ENCODE measurements at places on chromosomes 11 and 22.
A peak's percentile ranks its signal among the peaks of the same experiment; 100 is the strongest.

DNA sequence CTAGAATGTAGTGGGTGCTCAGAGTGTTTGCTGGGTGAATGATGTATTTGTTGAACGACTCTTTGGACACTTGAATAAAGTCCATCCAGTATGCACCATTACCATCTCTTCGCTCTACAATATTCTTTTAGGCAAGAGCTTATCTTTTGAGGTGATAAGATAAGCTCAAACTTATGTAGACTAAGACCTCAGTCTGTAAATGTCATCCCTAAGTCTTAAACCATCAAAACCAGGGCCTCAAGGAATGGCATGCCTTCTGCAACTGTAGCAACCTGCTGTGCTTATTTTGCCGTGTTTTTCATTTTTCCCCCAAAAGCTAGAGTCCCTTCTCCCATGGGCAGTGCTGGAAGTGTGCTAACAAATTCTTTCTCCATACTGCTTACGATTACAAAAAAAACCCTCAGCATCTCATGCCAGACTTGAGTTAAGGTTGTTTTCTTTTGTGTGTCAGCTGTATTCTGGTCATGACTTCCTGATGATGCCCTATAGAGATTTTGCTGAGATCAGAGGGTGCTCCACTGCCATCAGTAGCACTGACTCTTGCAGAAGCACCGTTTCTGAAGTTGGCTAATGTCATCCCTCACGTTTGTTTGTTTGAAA, 27.8 kb downstream of the LIMK2 start:
- no peak for DNase-seq

DNA sequence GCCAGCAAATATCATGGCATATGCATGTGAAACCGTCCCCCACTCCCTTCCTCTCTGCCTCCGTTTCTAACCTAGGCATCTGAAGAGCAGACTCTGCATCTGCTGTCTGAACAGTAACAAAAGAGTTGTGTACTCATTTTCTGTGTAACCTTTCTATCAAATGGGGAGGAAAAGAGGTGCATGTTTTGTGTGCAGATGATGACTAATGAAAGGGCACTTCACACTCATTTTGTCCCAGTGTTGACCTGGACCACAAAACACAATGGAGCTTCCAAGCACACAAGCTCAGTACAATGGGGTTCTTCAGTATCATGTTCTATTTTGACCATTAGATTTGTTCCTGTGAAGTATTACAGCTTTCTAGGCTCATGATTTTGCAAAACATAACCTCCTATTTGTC, 13.0 kb downstream of the JHY start:
- DNase-seq = no peak

DNA sequence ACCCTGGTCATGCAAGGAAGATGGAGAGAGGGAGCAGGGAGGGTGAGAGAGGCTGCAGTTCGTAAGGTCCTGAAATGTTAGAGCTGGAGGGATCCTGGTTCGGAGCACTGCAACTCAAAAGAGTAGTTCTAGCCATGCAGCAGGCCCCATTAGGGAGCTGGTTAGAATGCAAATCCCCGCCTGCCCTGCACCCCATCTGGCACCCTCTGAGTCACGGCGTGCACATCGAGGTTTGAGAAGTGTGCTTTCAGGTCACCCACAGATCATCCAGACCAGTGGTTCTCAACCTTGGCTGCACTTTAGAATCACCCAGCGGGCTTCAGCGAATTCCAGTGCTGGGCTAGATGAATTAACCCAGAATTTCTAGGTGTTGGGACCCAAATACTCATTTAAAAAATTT, 48.2 kb downstream of the ST3GAL4 start:
- no peak for DNase-seq

DNA sequence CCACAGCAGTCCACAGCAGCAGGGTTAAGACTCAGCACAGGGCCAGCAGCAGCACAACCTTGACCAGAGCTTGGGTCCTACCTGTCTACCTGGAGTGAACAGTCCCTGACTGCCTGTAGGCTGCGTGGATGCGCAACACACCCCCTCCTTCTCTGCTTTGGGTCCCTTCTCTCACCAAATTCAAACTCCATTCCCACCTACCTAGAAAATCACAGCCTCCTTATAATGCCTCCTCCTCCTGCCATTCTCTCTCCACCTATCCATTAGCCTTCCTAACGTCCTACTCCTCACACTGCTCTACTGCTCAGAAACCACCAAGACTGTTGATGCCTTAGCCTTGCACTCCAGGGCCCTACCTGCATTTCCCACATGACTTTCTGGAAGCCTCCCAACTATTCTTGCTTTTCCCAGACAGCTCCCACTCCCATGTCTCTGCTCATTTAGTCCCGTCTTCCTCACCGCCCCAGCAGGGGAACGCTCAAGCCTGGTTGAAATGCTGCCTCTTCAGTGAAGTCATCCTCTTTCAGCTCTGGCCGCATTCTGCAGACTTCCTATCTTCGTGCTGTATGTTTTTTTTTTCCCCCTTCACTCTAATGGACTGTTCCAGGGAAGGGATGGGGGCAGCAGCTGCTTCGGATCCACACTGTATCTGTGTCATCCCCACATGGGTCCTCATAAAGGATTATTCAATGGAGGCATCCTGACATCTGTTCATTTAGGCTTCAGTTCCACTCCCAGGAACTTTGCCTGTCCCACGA, 3.3 kb downstream of the IL18BP start:
- DNase-seq = no peak

DNA sequence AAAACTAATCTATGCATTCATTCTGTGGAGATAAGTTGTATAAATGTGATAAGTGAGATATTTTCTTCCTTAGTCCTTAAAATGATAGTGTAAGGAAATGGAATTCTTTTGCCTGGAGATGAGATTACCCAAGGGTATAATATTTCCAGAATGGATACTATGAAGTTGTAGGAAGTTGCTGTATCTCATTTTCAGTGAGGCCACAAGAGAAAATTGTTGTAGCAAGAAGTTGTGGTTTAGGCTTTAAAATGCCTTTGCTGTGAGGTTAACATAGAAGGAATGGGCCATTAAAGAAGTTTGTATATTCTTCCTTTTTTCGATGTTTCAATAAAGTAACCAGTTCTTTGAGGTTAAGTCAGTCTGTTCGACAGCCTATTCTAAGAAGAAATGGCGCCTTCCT, 50.7 kb upstream of the LIN7C start:
- no peak for DNase-seq

- peak; percentile 21 for DNase-seq
Measured at GRCh38 chr22:29011240-29012100, 50.2 kb downstream of the C22orf31 start.

GRCh38 chr11:128058580-128059208, 528.7 kb downstream of the ETS1 start:
- DNase-seq = no peak

GRCh38 chr11:128294671-128295050, 292.7 kb downstream of the ETS1 start:
- no peak for DNase-seq

- DNase-seq = no peak
Measured at GRCh38 chr22:17121233-17122195, at the start of gene TMEM121B. TMEM121B (minus strand) TSS chr22:17121360; CDS start chr22:17121127, 233 bp downstream.

- DNase-seq = no peak
Measured at GRCh38 chr22:47335460-47335859, 573.0 kb downstream of the TBC1D22A start.

DNA sequence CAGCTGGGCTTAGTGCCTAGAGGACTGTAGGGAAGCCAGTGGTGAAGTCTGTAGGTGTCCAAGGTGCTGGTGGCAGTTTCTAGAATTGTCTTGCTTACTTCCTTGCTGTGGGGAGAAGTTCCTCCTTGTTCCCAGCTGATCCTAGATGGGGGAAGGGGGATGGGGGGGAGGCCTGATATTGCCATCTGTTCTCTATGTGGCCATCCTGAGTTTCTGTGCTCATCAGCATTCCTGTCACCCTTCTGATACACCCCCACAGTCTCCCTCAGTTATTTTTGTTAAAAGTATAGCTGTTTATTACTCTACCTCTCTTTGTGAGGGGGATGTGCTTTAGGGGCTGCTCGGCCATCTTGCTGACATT, 36.5 kb downstream of the MADD start:
- no peak for DNase-seq

DNA sequence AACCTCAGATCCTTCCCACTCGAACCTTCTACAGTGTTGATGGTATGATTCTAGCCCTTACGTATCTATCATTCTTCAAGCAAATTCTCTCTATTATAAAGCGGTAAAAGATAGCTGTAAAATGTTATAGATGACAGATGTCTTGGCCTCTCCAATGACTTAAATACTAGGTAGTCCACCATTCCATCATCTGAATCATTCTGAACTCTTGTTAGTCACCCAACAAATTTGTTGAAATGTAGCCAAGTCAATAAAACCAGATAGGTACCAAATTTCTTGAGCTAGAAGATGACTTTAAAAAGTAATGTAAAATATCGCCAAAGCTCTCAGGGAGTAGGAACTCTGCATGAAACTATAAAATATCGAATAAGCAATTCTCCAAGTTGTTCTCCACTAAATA, 32.6 kb upstream of the PICALM start:
- DNase-seq = no peak

GRCh38 chr11:123543797-123544196, 110.6 kb downstream of the SCN3B start:
- DNase-seq = no peak

- DNase-seq = no peak
Measured at GRCh38 chr22:49838771-49839717, 11.4 kb upstream of the BRD1 start.

GRCh38 chr11:47377571-47378009, 757 bp downstream of the SPI1 start:
- no peak for DNase-seq

DNA sequence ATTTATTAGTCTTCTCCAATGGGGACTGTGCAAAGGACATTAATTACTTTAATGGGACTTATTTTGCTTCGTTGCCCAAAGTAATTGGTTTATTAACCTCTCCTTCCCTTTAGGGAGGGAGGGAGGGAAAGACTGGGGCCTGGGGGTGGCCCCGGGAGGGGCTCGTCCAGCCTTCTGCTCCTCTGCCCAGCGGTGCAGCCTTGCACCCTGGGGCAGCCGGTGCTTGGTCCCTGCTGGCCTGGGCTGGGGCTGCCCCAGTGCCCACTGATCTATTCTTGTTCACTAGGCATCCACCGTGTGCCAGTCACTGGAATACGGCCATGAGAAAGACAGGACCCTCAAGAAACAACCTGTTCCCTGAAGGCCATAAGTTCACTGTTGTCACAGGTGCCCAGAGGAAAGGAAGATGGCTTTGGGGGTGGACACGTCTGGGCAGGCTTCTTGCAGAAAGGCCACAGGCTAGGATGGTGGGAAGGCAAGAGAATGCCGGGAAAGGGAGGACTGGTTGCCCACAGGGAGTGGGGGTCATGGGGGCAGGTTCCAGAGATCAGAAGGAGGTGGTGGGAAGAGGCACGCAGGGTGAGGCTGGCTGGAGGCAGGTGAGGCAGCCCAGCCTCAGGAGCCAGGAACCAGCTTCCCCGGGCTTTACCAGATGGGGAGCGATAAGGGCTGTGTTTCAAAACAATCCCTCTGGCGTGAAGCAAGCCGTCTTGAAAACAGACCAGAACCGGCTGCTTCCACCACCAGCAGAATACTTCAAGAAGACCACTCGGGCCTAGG, 47.6 kb upstream of the KCNQ1OT1 start:
- DNase-seq = no peak

DNA sequence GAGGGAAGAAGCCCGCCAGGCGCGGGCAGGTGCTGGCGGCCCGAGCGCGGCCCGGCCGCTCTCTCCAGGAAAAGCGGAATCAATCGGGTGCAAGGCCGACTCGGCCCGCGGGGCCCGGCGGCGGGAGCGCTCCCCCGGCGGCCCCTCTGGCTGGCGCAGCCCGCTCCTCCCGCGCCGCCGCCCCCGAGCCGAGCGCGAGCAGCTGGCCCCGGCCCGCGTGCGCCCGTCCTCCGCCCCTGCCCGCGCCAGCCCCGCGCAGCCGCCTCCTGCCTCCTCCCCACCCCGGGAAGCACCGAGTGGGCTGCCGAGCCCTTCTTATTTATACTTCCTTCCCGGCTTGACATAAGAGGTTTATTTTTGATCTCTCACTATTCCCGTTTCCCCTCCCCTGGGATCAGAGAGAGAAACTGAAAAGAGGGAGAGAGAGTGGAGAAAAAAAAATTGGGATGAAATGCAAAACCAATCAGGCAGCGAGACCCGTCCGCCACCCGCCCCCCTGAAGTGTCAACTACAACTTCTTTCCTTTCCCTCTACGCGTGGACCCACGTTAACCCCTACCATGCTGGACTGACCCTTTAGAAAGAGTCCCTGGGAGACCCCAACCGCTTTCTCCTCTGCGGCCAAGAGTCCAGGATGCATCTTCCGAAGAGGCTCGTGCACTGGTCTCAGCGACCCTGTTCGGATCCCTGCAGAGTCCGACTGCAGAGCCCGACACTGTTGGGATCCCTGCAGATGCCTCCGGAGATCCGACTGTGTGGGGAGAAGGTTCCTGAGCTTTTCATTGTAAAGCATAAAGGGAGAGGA, at the start of gene ADAMTS8:
Gene ADAMTS8 (minus strand): TSS at position 294 of the 804 bp plus-strand sequence. CDS start 323 bp downstream, outside the sequence.
- no peak for DNase-seq

DNA sequence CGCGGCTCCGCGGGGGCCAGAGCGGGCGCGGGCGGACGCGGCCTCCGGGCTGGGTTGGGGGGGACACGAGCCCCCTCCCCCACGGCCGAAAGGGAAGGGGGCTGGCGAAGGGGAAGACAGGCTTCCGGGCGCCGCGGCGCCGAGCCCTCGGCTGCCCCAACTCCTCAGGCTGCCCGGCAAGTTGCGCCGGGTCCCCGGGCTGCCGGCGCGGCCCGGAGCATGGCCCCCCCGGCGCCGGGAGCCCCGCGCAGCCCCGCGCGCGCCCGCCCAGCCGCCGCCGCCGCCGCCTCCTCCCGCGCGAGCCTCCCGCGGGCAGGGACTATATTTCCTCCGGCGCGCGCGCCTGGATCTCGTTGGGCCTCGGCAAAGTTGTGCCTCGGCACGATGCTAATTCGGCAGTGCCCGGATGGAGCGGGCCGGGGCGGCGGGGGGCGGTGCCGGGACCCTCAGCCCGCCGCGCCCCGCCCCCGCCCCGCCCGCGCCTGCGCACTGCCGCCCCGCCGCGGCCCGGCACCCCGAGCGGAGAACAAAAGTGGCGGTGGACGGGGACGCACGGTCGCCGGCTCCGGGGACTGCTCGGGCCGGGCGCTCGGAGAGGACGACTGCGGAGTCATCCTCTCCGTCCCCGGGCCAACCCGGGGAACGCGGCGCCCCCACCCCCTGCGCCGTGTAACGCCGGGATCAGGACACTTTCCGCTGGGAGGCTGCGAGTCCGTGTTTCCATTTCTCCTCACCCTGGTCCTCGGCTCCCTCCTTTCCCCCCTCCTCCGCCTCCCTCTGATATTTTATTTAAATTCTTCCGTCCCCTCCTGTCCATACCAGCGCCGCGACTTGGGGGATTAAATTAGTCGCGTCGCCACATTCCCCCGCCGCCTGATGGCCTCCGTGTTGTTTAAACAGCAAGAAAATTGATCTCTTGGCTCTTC, at the start of gene PHF21B:
Gene PHF21B (minus strand): TSS at position 400 of the 926 bp plus-strand sequence. CDS start 456 bp downstream, outside the sequence.
- DNase-seq = no peak

GRCh38 chr11:34181856-34182405, 76.5 kb downstream of the NAT10 start:
- no peak for DNase-seq

- DNase-seq = no peak
Measured at GRCh38 chr11:69344570-69345145, 50.7 kb downstream of the MYEOV start.

All from hypothalamus (tissue), 51 donors.